WTC11 (cell line): ENCODE measurements at places on chromosomes 3 and 15.
A peak's percentile ranks its signal among the peaks of the same experiment; 100 is the strongest.

DNA sequence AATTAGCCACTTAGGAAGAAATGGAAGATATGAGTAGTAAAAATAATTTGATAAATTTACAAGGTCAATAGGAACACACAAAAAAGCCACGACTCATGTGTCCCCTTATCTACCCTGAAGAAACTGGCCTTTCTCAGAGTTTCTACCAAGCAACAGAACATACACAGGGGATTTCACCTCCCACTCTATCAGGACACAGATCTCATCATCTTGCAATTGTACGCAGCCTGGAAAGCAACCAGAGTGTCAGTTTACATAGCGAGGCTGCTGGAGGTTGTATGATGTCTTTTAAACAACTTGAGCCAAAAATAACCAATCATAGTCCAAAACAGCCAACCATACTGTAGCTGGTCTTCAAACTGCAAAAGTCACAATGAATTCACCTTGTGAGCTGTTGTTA is 19.7 kb upstream of the LMOD3 start:
- DNase-seq: no peak

- DNase-seq: no peak
Measured at GRCh38 chr3:170606675-170607074, 20.8 kb upstream of the SLC7A14 start.

DNA sequence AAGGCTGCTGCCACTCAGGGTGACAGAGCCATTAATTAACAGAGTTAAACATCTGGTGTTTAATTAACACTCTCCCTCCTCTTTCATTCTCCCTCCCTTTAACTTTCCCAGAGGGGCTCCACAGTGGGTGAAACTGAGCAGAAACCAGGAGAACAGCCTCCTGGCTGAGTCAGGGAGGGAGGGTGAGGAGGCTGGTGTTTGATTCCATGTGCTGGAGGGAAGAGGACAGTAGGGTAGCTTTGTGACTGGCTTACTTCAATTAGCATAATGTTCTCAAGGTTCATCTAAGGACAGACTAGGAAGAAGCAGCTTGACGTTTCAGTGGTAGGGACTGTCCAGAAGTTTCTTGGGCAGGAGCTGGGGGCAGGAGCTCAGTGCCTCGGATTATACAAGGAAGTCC is 62.8 kb downstream of the SEMA5B start:
- DNase-seq: no peak

DNA sequence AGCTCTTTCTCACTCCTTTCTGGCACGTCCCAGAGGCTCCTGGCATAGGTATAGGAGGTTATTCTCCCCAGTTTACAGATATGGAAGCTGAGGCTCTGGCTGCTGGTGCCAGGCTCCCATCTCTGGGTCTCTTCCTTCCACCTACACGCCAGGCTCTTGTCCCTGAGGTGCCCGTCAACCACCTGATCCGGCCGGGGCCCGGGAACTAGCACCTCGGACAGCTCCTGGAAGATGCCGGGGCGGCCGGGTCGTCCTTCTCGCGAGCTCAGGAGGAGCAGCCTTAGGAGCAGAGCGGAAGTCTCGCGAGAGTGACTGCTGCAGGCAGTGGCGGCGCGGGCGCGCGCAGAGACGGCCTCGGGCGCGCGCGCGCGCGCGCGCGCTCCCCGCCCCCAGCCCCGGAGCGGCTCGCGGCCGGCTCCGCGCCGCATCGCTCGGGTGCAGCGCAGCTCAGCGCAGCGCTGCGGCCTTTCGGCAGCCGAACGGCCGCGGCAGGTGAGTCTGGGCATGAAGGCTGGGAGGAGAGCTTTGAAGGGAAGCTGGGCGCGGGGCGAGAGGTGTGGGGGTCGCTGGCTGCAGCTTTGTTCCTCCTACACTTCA is at the start of gene SCAMP5:
Gene SCAMP5 (plus strand): TSS at position 382 of the 597 bp plus-strand sequence. CDS start 16,277 bp downstream, outside the sequence.
- DNase-seq: peak; percentile 99

GRCh38 chr3:71478568-71478967 is 105.0 kb downstream of the FOXP1 start:
- no peak for DNase-seq

- no peak for DNase-seq
Measured at GRCh38 chr3:176839466-176839865, 357.8 kb downstream of the TBL1XR1 start.

GRCh38 chr3:172140499-172141391 is 101.4 kb downstream of the FNDC3B start:
- DNase-seq: no peak

GRCh38 chr15:101664303-101664913 is 12.2 kb upstream of the TM2D3 start:
- DNase-seq: no peak

DNA sequence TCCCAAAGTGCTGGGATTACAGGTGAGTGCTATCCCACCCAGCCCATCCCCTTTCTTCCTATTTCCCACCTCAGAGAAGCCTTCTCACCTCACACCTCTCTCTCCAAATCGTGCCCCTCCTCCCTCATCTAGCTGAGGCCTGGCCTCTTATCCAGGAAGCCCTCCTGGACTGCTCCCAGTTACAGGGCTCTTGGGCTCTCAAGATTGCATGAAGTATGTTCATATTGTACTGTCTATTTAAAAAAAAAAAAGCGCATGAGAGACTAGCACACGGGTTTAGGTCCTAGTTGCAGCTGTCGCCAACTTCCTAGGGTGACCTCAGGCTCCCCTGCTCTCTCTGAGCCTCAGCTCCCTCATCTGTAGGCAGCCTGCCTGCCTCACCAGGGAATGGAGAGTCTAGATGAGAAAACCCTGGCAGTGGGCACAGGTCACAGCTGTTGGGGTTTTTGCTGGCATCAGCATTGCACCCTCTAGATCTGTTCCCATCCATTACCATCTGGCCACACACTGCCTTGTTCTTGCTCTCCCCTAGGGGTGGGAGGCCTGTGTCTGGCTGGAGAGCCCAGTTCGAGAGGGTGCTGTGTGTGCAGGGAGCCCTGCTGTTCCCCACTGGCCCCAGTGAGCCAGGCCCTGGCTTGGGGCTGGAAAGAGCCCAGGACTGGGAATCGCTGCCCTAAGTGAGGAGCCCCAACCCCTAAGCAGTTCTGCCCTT is 24.2 kb upstream of the C15orf39 start:
- DNase-seq: no peak

- no peak for DNase-seq
Measured at GRCh38 chr3:145971186-145971585, 189.8 kb downstream of the PLOD2 start.

DNA sequence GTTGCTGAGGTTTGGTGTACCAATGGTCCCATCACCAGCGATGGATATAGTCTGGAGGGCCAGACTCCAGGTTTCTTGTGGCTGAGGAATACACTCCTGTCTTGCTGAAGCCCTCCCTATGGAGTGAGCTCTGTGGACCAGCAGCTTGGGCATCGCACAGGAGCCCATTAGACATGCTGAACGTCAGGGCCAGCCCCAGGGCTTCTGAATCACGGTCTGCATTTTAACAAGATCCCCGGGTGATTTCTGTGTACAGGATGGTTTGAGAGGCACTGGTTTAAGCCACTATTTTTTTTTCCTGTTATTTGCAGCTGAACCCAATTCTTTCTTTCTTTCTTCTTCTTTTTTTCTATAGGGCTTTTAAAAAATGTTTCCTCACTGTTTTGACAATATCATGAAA is 69.5 kb upstream of the XCR1 start:
- DNase-seq: no peak

- no peak for DNase-seq
Measured at GRCh38 chr3:65231544-65231943, 543.7 kb upstream of the ADAMTS9 start.

- no peak for DNase-seq
Measured at GRCh38 chr3:131610174-131610573, 107.4 kb upstream of the MRPL3 start.

GRCh38 chr3:9748031-9748430 is 1.7 kb upstream of the OGG1 start:
- DNase-seq: no peak

GRCh38 chr3:189056646-189057335 is 115.0 kb upstream of the TPRG1 start:
- no peak for DNase-seq

DNA sequence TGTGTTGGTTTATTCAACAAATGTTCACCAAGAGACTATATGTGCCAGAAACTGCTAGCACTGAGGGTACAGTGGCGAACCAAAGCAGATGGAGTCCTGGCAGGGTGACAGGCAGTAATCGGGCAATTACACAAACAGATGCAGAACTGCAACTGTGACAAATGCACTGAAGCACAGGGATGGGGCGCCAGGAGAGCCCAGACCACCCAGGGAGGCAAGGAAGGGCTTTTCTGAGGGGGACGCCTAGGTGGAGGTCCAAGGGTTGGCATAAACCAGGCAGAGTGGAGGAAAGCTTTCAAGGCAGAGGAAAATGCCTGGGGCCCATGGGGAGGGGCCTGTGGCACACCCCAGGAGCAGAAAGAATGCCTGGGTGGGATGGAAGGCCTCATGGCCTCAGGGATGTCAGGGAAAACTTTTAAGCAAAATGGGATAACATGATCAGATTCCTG is 5.5 kb downstream of the DIS3L start:
- DNase-seq: no peak

- DNase-seq: no peak
Measured at GRCh38 chr3:20997183-20997582, 753.8 kb downstream of the ZNF385D start.

DNA sequence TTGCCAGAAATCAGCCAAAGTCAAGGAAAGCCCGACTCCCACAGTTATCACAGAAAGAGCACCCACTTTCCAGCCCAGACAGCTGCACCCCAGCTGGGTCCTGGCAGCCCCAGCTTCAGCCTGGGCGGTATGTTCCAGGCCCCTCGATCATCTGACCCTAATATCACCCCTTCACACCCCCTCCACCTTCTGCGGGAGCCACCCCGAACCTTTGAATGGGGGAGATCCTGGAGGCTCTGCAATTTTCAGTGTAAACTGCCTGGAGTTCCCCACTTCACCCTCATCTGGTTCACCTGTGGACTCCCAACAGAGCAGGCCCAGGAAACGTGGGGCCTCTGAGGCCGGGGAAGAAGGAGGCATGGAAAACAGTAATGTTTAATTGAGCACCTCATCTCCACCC is 5.9 kb downstream of the PRSS50 start:
- peak; percentile 3 for DNase-seq

DNA sequence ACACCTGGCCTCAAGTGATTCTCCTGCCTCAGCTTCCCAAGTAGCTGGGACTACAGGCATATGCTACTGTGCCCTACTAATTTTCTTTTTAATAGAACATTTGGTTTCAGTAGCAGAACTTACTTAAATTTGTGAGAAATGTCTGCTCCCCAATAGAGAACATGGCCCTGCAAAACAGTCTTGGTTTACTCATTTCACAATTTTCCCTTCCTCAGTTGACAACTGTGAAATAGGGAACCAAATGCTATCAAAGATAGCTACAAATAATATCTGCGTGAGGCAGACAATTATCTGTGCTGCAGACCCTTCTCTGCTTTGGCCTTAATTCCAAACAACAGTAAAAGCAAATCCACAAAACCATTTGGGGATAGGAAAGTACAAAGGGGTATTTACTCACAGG is 22.6 kb downstream of the METTL6 start:
- DNase-seq: no peak

GRCh38 chr3:65723011-65723410 is 315.7 kb downstream of the MAGI1 start:
- no peak for DNase-seq

- DNase-seq: peak; percentile 17
Measured at GRCh38 chr3:99366663-99367429, 271.5 kb upstream of the COL8A1 start.

- no peak for DNase-seq
Measured at GRCh38 chr15:62277816-62278394, 112.8 kb upstream of the C2CD4B start.

DNA sequence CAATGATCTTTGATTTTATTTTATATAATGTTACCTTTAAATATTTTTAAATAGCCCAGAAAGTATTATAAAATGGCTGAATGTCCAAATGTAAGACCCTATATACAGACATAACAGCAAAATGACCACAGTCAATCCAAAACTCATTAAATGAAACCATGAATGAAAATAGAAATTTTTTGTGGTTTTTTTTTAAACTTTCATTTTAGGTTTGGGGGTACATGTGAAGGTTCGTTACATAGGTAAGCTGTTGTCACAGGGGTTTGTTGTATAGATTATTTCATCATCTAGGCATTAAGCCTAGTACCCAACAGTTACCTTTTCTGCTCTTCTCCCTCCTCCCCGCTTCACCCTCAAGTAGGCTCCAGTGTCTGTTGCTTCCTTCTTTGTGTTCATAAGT is 108.8 kb downstream of the FAIM start:
- DNase-seq: no peak

DNA sequence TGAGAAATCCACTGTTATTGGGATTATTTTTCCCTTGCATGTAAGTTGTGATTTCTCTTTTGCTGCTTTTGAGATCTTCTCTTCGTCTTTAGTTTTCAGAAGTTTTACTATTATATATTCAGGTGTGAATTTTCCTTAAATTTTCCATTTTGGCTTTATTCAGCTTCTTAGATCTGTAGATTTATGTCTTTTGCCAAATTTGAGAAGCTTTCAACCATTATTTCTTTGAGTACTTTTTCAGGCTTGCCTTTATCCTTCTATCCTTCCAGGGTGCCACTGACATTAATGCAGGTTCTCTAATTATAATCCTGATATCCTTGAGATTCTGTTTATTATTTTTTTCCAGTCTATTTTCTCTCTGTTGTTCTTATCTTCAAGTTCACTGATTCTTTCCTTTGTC is 38.1 kb upstream of the XIRP1 start:
- no peak for DNase-seq

- peak; percentile 60 for DNase-seq
Measured at GRCh38 chr3:10867384-10867783, 51.4 kb downstream of the SLC6A11 start.

DNA sequence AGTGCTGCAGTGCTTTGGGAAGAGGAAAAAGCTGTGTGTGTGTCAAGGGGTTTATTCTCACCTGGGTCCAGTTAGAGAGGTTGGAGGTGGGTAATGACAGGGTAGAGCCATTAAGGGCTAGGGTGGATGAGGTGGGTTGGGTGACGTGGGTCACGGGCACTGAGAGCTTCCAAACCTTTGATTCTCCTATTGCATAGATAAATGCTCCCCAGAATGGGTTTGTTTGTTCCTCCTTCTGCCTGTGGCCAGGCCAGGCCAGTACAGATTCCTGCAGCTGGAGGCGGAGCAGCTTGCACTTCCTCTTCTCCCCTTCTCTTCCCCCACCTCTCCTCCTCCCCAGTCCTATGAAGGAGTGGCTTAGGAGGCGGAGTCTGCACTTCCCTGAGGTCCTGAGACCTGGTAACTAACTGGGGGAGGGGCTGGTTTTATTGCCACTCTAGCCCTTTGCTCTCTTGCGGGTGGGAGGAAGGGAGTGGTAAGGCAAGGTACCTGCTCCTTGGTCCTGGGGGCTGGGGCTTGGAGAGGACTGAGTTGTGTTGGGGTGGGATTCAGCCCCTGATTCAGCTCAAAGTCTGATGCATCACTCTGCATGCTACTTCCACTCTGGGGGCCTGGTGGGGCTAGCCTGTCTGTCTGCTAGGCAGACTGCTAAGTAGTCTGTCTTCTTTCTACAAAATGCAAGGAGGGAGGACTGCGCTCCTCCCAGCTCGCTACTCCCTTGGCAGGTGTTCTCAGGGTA is 3.5 kb downstream of the SPINT1 start:
- DNase-seq: no peak

DNA sequence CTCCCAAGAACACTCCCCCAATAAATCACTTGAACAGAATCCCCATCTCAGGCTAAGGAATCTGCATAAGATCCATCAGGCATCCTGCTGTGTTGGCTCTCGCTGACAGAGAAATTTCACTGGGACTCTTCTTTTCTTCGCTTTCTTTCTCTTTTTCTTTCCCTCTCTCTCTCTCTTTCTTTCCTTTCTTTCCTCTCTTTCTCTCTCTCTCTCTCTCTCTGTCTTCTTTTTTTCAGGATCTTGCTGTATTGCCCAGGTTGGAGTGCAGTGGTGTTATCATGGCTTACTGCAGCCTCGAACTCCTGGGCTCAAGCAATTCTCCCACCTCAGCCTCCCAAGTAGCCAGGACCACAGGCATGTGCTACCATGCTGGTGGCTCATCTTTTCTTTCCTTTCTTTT is 4.5 kb upstream of the SLC28A1 start:
- DNase-seq: no peak
